IPS DF 6.9 (cell line): ENCODE measurements at places on chromosomes 7 and 10.
A peak's percentile ranks its signal among the peaks of the same experiment; 100 is the strongest.

DNA sequence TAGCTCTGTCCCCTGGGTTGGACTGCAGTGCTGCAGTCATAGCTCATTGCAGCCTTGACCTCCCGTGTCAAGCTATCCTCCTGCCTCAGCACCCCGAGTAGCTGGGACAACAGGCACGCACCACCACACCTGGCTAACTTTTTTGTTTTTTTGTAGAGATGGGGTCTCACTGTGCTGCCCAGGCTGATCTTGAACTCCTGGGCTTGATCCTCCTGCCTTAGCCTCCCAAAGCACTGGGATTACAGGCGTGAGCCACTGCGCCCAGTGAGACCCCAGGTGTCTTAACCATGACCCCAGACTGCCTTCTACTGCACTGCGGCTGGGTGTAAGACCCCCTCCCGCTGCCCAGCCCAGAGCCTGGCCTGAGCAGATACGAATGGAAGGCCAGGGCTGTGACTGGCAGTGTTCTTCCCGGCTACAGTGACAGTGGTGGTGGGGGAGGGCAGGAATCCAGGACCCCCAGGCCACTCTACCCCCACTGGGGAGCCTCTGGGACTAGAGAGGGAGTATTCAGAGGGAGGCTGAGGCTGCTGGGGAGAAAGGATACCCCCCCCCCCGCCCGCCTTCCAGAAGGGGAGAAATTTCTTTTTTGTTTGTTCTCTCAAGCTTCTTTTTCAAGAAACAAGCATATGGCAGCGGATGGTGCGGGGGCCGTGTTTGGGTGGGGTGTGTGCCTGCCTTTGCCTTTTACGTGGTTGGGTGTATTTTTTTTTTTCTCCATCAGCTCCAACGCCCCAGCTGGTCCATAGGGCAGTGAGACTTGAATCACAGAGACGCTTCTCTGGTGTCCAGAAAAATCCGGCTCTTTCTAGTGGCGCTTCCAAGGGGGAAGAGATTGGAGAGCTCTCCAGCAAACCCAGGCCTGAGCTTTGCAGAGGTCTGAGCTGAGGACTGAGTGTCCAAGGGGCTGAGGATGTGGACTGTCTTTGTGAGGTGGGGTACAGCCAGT is 36.6 kb downstream of the GTF2IRD1 start:
- DNase-seq: no peak
- H3K4me1 ChIP-seq: peaks cover 1% of the 10 kb centered on the region; the same call in 1 of the 2 replicates
- no peaks in the 10 kb centered on the region for H3K27me3 ChIP-seq
- H3K27ac ChIP-seq: no peak overlapping the region
- H3K4me3 ChIP-seq: no peak overlapping the region

GRCh38 chr10:116669080-116669479 is 48.3 kb downstream of the PNLIPRP2 start:
- H3K27me3 ChIP-seq: no peaks in the 10 kb centered on the region
- no peak for DNase-seq
- no peak overlapping the region for H3K27ac ChIP-seq
- peaks cover 6% of the 10 kb centered on the region for H3K36me3 ChIP-seq
- no peak overlapping the region for H3K4me3 ChIP-seq

- peak; percentile 37 for DNase-seq
- H3K36me3 ChIP-seq: no peaks in the 10 kb centered on the region
- no peak overlapping the region for H3K27ac ChIP-seq
- H3K27me3 ChIP-seq: no peaks in the 10 kb centered on the region
Measured at GRCh38 chr10:6918305-6918704, 338.2 kb upstream of the PRKCQ start.

- H3K27ac ChIP-seq: no peak overlapping the region
- H3K27me3 ChIP-seq: no peaks in the 10 kb centered on the region
- no peak overlapping the region for H3K4me3 ChIP-seq
- H3K4me1 ChIP-seq: peaks cover 2% of the 10 kb centered on the region; the same call in 1 of the 2 replicates
- H3K36me3 ChIP-seq: no peaks in the 10 kb centered on the region
Measured at GRCh38 chr7:127474457-127474856, 81.9 kb upstream of the ZNF800 start.

DNA sequence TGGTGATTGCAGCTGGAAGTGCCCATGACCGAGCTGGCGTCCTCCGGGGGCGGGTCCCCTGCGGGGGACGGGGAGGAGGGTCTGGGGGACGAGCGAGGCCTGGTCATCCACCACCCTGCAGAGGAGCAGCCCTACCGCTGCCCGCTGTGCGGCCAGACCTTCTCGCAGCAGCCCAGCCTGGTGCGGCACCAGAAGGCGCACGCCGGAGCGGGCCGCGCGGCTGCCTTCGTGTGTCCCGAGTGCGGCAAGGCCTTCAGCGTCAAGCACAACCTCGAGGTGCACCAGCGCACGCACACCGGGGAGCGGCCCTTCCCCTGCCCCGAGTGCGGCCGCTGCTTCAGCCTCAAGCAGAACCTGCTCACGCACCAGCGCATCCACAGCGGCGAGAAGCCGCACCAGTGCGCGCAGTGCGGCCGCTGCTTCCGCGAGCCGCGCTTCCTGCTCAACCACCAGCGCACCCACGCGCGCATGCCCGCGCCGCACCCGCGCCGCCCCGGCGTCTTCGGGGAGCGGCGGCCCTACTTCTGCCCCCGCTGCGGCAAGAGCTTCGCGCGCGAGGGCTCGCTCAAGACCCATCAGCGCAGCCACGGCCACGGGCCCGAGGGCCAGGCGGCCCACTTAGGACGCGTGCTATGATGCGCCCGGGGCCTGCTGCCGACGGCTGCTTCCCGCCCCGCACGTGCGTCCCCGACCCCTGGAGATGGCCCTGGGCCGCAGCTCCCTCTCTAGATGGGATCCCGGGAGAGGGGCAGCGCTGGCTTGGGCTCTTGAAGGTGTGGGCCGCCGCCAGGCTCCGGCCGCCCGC is 28.7 kb downstream of the ZNF775 start:
- peaks cover 9% of the 10 kb centered on the region for H3K36me3 ChIP-seq
- no peaks in the 10 kb centered on the region for H3K27me3 ChIP-seq
- H3K4me3 ChIP-seq: no peak overlapping the region
- no peak overlapping the region for H3K27ac ChIP-seq

- no peaks in the 10 kb centered on the region for H3K36me3 ChIP-seq
- H3K4me3 ChIP-seq: no peak overlapping the region
- no peaks in the 10 kb centered on the region for H3K27me3 ChIP-seq
- 0 out of 2 replicates have a peak, but pooled peaks cover 3% of the 10 kb centered on the region for H3K4me1 ChIP-seq
Measured at GRCh38 chr10:71782221-71782916, 9.0 kb upstream of the VSIR start.

- no peaks in the 10 kb centered on the region for H3K36me3 ChIP-seq
- no peak for DNase-seq
- no peak overlapping the region for H3K27ac ChIP-seq
- H3K4me3 ChIP-seq: no peak overlapping the region
- H3K27me3 ChIP-seq: no peaks in the 10 kb centered on the region
Measured at GRCh38 chr10:51052163-51052562, 22.1 kb upstream of the PRKG1 start.
